ENCODE measurements at places on chromosomes 3 and 15.

DNA sequence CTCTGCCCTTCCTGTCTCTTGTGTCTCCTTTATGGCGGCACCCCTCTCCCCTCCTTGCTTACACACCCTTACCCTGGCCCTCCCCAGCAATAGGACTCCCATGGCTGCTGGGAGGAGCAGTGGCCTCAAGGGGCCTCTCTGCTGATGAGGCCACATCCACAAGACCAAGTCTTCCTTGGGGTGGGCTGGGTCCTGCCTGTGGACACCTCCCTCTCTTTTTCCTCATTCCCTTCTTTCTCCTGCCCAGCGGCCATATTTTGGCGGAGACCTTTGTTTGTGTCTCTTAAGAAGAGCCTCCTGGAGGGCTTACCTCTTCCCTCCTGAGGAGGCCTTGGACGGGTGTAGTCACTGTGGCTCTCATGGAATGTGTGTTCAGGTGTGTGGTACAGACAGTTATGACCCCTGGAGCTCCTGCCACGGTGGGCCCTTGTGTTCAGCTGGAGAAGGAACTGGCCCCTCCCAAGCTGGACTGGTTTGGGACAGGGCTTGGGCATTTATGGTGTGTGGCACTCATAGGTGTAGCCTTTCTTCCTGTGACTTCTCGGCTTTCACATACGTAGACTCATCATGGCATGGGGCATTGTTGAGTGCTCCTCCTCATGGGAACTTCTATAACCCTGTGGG is 56.6 kb upstream of the APEH start:
- no peak for DNase-seq

GRCh38 chr15:34271493-34271892 is 46.7 kb downstream of the EMC4 start:
- DNase-seq: peak; percentile 41

DNA sequence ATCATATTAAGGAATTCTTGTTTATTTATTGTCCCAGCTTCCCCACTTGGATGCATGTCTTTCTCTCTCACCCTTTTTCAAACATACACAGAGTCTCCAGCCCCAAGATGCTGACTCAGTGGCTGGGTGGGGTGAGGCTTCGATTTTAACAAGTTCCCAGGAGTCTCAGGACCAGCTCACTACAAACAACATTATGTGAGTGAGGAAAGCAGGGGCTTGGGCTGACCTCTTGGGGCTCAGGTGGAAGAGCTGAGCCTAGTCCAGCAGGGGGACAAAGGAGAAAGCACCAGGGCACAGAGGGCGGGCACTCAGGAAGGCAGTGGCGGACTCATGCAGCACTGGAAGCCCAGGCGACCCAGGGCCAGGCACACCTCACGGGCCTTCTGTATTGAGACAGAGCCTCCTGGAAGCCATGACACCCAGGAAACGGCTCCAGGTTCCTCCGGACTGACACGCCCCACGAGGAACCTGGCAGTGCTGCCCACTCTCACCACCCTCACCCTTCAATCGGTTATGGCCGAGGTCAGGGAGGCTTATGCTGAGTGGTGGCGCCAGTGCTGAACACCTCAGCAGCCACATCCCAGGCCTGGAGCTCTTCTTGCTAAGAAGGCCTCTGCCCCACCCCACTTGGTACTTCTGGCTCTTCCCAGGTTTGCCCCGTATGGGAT is 97.4 kb downstream of the LRIG1 start:
- no peak for DNase-seq

DNA sequence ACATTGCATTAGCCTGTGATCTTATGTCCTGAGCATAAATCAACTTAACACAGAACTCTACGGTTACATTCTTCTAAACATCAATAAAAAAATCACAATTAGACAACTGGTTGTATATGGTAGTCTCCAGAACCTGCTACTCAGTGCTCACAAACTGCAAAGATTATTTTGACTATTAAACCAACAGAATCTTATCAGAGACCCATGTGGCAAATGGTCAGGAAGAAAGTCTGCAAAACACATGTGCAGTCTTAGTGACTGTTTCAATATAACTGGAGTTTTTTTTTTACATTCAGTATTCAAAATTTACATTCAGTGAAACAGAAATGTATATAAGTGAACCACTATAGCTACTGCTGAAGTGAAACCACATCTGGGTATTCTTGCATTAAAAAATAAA is 27.3 kb upstream of the PYGO1 start:
- DNase-seq: no peak

DNA sequence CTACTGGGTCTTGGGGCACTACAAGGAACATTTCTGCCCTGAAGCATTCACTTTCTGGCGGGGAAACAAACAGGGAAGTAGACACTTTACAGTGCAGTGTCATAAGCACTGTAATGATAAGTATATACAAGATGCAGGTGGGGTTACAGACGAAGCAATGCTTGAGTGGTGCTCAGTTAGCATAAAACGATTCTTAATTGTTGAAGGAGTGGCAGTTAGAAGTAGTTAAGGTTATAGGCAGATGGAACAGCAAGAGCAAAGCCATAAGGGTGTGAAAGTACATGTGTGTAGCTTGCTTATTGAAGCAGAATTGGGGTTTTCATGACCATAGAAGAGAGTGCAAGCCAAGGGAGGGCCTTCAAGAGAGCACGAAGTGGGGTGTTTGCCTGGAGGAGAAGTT is 46.2 kb downstream of the SLC25A26 start:
- DNase-seq: no peak

- no peak for DNase-seq
These were observed 12.9 kb upstream of the APEH start for GRCh38 chr3:49661281-49661680.

GRCh38 chr3:116951610-116952009 is 242.0 kb downstream of the TUSC7 start:
- DNase-seq: no peak

- DNase-seq: no peak
These were observed 74.7 kb upstream of the SH3GL3 start for GRCh38 chr15:83372434-83372891.

GRCh38 chr3:154901278-154901677 is 178.8 kb upstream of the MME start:
- no peak for DNase-seq

DNA sequence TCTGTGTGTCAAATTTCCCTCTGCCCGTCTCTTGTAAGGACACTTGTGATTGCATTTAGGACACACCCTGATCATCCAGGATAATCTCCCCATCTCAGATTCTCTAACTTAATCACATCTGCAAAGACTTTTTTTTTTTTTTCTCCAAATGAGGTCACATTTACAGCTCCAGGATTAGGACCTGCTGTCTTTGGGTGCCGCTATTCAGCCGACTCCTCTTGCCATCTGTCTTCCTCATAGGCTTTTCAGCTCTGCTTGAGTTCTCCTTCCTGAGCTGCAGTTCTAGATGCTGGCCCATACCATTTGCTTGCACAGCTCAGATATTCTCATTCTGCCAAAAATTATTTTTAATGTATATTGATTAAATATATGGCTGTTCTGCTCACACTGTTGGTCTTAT is 94.3 kb upstream of the TLE3 start:
- DNase-seq: no peak

DNA sequence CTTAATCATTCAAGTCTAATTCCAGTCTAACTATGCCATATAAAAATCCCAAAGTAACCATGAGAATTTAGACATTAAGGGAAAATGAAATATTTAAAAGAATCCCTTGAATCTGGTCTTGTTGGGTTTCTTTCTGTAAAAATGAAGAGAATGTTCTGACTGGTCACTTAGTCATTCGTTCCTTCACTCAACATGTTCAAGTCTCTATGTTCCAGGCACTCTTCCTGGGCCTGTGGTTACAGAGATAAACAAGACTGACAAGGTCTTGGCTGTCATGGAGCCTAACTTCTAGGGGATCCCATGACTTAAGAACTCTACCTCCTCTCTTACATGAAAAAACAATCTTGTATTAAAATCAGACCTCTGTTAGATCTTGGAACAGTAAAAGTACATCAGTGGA is 638.6 kb upstream of the TBL1XR1 start:
- DNase-seq: peak; percentile 82

DNA sequence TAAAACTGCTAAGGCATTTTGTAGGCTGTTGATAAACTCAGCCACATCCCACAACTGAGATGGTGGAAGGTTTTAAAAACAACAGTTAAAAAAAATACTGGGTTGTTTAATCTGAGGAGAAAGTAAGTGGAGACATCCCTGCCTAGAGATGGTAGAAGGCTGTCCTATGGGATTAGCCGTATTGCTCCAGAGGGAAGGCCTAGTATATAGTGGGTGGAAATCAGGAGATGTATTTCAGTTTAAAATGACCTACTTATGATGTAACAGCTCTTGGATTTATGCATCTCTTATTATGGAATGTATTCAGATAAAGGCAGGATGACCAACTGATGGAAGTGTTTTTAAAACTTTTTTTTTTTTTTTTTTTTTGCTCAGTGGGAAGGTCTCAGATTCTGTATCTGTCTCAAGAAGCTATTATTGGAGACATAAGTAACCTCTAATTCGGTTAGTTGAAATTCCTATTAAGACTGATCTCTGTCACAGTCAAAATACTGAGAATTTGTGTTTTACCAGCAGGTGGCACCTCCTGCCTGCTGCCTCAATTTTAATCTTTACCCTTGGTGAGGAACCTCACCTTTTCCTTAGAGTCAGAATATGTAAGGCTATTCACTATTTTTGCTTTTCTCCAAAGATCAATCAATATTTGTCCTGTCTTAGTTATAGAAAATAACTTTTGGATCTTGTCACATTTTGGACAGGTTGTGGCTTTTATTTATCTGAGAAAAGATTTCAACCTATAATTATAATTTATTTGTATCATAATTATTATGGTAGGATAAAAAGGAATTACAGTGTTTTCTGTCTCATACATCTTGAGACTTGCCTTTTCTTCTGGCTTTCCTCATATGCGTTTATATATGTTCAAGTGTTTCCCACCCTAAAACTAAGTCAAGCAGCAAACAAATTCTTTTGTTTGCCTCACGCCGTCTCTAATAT is 63.0 kb downstream of the VPS8 start:
- no peak for DNase-seq

GRCh38 chr15:72193836-72194396 is 3.7 kb downstream of the GRAMD2A start:
- no peak for DNase-seq

GRCh38 chr15:74434263-74435136 is 742 bp upstream of the SEMA7A start:
- no peak for DNase-seq

GRCh38 chr3:150311156-150311555 is 96.9 kb upstream of the TSC22D2 start:
- no peak for DNase-seq

- DNase-seq: no peak
These were observed 115.8 kb upstream of the ARHGEF3 start for GRCh38 chr3:56917361-56918110.

- peak; percentile 16 for DNase-seq
These were observed 140.7 kb upstream of the MEF2A start for GRCh38 chr15:99424978-99425656.

GRCh38 chr3:178137831-178138230 is 398.4 kb upstream of the KCNMB2 start:
- DNase-seq: no peak

DNA sequence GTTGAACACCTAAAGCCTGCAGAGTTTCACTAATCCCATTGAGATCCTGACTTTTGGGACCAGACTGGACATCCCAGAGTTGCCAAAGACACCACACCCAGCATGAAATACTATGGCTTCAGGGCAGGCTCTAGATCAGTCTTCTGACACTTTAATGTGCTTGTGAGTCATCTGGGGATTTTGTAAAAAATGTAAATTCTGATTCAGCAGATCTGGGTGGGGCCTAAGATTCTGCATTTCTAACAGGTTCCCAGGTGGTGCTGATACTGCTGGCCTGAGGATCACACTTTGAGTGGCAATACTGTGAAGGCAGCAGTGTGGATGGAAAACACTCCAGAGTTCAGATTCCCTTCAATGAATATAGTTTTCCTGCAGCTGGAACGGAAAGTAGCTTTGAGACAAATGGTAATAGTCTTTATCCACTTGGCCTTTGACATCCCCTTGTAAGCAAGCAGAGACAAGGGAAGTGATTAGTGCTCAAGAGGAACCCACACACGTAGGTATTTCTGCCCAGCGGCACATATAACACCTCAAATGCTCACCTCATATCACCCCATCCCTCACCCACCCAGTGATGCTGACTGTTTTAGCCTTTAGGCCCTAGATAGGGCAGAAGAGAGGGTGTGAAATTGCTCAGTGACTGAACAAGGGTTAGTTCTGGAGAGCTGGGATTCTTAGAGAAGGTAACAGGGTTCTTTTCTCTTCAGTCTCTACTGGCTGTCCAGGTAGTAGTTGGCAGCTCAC is 51.5 kb upstream of the GSK3B start:
- no peak for DNase-seq

GRCh38 chr3:14510838-14511622 is 29.1 kb downstream of the GRIP2 start:
- DNase-seq: no peak

- no peak for DNase-seq
These were observed 29.1 kb upstream of the VIPR1 start for GRCh38 chr3:42473083-42473932.

DNA sequence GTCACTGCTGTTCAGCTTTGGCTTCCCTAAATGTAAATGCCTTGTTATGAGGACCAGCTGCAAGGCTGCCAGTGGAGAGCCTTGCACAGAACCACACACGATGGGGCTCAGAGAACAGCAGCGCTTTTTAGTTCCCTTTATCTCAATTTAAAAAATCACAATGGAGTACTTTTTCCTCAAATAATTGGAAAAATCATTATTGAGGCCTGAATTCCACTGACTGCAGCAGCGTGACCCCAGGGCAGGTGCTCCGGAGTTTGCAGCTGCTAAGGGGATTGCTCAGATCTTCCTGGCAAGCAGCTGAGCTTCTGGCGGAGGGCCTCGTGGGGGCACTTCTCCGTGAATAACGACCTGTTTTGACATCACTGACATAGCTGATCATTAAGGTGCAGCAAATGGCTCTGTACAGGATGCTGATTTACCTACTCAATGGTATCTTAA is 245.6 kb upstream of the TRIM42 start:
- no peak for DNase-seq

DNA sequence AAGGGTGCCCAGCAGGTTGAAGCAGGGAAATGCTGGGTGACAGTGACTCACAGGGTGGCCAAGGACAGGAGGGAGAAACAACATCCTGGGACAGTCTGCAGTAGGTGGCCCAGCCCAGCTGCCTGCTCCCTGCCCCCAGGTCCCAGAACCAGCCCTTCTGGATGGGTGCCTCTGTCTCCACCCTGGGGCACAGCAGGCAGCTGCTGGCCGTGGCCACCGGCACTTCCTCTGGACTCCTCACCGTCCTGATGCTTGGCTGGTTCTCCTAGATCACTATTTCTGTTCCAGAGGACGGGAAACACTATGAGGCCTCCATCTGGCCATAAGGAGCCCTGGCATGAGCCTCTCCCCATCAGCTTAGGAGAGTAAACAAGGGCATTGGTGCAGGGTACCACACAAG is 258.9 kb downstream of the XXYLT1 start:
- no peak for DNase-seq

DNA sequence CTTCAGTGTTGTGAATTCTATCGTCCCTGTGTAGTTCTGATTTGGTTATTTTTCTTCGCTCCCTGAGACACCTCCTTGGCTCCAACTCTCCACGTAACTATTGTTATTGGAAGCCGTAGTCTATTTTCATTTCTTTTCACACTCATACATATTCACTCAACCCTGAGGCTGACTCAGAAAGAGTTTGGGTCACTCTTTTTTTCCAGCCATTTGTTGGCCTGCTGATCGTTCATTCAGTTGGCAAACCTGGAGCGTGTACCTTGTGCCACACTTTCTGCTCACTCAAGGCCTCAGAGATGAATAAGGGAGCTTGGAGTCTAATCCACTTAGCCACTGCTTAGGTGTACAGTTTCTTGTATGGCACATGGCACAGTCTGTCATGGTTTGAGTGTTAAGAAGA is 22.4 kb downstream of the GYG1 start:
- no peak for DNase-seq
